ENCODE measurements at places on chromosomes 2 and 18.

GRCh38 chr2:101265893-101266499, 13.3 kb downstream of the CNOT11 start:
- DNase-seq: no peak

DNA sequence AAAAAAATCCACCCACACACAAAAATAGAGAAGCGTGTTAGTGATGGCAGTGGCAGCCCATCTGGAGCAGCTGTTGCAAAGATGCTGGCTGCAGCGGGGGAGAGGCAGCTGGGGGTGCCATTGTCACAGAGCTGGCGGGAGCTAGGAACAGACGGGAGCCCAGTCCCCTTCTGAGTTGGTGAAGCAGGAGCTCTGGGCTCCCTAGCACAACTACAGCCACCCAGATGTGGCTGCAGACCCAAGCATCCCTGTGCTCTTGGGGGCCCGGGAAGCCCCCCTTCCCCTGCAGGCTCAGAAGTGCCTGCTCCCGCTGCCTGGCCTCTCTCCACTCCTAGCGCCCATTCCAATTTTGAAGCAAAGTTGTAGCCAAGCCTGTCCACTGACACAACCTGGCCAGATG, 366.6 kb upstream of the MC4R start:
- no peak for DNase-seq

- no peak for DNase-seq
These were observed 76.4 kb upstream of the ZEB2 start for GRCh38 chr2:144596073-144596871.

- no peak for DNase-seq
These were observed 46.1 kb upstream of the DAPL1 start for GRCh38 chr2:158748926-158749590.

GRCh38 chr2:21231985-21232384, 108.2 kb downstream of the TDRD15 start:
- no peak for DNase-seq

DNA sequence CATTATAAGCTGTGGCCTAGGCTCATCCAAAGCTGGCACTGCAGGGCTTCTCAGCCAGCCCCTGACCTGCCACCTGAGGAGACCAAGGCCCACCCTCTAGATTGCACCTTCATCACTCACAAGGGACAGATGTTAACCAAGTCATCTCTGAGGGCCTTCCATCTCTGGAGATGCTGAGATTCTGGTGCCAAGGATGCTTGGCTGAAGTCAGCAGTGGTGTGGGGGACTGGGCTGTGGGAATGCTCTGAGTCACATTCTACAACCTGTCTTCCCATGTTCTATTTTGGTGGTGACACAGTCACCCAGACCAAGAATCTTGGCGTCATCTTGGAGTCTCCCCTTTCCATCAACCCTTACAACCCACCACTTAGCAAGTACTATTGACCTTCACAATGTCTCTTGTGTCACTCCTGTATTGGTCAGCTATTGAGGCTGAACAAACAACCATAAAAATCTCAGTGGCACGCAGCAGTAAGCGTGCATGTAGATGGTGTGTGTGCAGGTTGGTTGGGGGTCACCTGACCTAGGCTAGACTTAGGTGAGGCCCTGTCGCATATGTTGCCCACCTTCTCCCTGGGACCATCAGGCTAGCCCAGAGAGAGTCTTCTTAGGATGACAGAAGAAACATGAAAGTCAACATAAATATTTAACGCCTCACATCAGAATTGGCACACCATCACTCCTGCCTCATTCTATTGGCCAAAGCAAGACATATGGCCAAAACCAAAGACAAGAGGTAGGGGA, 135.0 kb downstream of the SMAD7 start:
- no peak for DNase-seq

DNA sequence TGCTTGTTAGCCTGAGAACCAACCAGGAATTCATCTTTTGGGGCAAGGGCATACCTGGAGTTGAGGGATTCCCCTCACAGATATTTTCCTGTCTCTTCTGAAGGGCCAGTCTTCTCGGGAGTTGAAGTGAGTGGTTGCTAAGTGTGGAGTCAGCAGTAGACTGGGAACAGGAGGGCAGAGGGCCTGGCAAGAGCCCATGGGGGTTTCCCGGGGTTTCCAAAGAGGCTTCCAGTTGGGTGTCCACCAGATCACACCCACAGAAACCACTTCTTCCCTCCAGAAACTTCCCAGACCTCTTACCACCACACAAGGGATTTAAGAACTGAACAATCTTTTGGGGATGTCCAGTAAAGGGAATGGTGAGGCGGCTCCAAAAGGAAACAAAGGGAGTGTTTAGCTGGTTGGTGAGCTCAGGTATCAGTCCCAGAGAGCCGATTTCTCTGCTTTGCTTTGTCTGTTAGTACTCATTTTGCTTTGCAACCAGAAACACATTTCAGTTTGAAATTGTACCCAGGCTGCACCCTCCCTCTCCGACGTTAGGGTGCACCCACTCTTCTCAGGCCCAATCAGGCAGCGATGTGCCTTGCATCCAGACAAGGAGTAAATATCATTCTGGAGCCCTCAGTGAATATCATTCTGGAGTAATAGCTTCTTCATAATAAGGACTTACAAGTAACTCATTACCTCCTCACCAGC, 47.5 kb upstream of the SPATS2L start:
- DNase-seq: no peak

- DNase-seq: no peak
These were observed 518.0 kb downstream of the CNTNAP5 start for GRCh38 chr2:124542932-124543640.

GRCh38 chr2:169571571-169571970, 2.1 kb downstream of the FASTKD1 start:
- DNase-seq: no peak

DNA sequence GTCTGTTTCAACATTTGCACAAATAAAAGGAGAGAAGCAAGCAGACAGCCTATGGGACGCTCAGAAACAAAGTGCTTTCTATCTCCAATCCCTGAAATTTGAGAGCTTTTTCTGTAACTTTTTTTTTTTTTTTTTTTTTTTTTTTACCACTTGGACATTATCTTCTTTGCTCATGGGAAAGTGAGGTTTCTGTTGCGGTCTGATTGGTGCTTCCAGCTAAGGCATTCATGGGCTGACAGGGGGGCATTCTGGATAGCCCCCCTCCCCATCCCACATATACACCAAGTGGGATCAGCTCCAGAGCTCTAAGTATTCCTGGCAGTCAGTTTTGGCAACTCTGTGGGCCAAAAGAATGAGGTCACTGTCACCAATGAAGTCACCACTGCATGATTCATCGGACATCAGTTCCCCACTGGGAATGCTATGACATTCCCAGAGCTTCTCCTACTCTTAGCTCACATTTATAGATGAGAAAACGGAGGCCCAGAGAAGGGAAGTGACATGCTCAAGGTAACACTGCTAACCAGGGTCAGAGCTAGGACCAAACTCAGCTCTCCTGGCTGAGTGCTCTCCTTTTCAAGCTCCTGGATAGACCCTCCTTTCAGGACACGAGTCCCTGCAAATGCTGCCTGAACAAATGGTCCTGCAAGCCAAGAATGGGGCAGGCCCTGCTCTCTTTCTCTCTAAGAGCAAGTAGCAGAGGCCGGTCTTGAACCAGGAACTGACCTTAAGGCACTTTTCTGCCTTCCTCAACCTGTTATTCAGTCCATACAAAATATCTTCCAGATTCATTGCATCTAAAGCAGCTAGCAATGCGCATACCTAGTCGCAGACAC, 61.3 kb downstream of the TMEM247 start:
- DNase-seq: no peak

DNA sequence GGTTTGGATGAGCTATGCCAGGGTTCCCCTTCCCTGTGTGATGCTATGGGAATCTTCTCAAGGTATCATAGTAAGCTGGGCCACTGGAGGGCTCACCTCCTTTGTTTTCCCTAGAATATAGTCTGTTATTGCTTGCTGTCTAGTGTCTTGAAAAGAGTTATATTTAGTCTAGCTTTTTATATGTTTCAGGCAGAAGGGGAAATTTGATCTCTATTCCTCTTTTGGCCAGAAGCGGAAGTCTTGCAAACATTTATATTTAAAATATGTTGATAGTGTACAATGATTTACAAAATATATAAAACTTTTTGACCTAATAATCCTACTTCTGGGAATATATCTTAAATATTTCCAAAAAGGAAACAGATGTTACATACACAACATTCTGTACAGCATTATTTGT, 260.7 kb downstream of the FHOD3 start:
- no peak for DNase-seq

DNA sequence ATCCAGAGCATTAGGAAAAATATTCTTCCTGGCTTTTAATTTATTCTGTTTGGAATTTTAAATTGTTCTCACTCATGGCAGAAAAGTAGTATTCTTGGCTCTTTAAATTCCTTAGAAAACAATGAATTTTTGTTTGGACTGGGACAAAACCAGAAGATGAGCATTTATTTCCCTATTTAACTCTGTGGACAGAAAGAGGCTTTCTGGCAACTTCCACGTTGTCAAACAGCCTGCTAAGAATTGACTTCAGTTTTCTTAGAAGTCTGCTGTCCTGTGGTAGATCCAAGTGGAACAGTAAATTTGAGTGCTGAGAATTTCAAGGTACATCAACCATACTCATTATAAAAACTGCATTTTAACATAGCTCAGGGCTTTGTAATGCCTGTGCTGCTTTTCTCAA, 83.8 kb downstream of the MGAT5 start:
- no peak for DNase-seq

- no peak for DNase-seq
These were observed 84.9 kb upstream of the ST8SIA3 start for GRCh38 chr18:57267368-57267925.

Data from tibial nerve (tissue), 4 donors.